Activated naive CD8-positive, alpha-beta T cell treated with anti-CD3 and anti-CD28 coated beads for 36 hours (primary cell): ENCODE measurements at places on chromosomes 3 and 15. TPM values are rescaled to one million over a fixed set of nuclear protein-coding genes. Genes with fewer than 3 reads are reported as not detected.

GRCh38 chr3:183244981-183245476, 8.0 kb upstream of the B3GNT5 start:
- no peak overlapping the region for H3K4me3 ChIP-seq
- DNase-seq, result no peak
- H3K27ac ChIP-seq, result no peak overlapping the region
- H3K27me3 ChIP-seq, result no peaks in the 10 kb centered on the region

DNA sequence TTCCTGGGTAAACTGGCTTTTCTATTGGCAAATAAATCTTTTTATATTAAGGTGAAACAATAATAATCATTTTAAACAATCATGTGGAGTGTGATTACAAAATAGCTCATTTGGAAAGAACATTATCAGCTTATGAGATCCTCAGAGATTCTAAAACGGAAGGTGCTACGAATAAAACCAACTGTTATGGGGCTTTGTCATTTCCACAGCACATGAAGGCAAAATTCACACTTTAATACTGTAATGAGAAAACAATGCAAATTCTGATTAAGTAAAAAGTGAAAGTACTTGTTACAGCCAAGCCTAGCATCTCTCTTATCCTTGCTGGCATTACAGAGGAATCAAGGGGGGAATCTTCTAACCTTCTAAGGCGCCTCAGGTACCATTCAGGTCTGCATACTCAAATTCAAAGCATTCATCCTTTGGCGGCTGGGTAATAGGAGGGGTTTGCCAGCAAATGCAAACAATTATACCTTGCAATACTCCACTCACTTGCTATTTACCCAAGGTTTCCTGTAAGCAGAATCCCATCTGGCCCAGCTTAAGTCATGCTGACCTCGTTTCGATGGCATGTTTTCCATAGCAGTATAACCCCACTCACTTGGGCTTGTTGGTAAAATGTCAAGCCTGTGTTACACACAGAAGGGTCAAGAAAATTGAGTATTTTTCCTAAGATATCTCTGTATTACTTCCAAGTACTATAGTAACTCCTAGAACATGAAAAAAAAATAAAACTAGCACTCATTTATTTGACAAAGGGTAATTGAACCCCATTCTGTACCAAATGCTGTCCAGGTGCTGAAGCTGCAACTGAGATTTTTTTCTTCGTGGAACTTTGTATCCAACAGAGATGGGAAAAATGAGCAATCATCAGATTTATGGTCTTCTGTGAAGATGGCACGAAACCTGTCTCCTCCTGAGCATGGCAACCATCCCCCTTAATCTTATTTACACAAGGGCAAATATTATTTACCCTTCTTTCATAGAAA, 183.7 kb upstream of the LMCD1 start:
- no peak overlapping the region for H3K27ac ChIP-seq
- no peak for DNase-seq

DNA sequence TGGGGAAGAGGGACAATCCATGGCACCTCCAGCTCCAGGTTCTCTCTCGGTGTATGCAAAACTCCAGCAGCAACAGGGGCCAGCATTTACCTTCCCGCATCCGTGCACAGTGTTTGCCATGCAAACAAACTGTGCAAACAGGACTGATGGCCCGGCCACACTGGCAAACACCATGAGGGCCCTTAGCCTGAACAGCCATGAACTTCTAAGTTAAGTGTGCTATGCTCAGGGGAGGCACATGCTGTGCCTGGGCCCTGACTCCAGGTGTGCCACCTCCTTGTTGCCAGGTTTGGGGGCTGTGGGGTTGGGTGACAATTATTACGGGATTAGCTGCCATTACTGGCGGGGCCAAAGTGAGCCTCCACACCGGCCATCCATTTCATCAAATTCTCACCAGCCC, 57.5 kb downstream of the CACNA2D2 start:
- H3K27me3 ChIP-seq, result no peaks in the 10 kb centered on the region
- DNase-seq, result no peak
- H3K4me3 ChIP-seq, result no peak overlapping the region
- no peak overlapping the region for H3K27ac ChIP-seq

DNA sequence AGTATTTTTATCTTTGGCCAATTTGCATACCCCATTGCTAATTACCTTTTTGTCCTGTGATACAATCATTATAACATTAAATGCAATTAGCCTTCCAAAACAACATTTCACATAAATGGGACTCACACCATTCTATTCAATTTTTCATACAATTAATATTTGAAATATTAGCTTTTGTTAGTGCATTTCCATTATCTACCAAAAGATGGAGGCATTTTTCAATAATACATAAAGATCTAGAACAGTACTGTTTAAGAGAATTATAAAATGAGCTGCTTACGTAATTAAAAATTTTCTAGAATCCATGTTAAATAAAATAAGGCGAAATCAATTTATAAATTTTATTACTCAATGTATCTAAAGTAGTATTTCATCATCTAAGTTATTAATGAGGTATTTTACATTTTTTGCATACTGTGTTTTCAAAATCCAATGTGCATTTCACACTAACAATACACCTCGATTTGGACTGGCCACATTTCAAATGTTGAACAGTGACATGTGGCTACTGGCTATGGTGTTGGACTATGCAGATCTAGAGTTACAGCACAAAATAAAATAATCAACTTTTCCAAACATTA, 74.3 kb downstream of the TJP1 start:
- no peak for DNase-seq
- H3K4me3 ChIP-seq, result no peak overlapping the region

- H3K27me3 ChIP-seq, result no peaks in the 10 kb centered on the region
- peaks cover 10% of the 10 kb centered on the region for H3K4me1 ChIP-seq
- H3K27ac ChIP-seq, result no peak overlapping the region
- H3K36me3 ChIP-seq, result peaks cover 4% of the 10 kb centered on the region
These were observed 32.7 kb downstream of the PTH1R start for GRCh38 chr3:46910166-46910760.

DNA sequence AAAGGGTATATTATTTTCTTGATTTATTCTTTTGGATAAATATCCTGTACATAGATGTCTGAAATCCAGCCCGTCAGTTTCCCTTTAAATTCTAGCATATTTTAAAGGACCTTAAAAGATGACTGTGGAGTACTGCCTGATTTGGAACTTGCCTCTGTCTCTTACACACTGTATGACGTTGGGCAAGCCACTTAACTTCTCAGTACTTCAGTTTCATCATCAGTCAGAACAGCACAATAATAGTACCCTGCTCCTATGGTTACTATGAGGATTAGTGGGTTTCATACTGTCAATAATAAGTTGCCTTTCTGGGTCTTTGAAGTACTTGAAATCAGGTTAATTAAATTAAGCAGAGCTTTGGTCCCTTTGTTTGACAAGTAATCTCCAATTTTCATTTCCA, 374.3 kb downstream of the TIGIT start:
- peaks cover 7% of the 10 kb centered on the region for H3K4me1 ChIP-seq
- H3K4me3 ChIP-seq, result no peak overlapping the region
- H3K36me3 ChIP-seq, result peaks cover 19% of the 10 kb centered on the region

- no peak overlapping the region for H3K4me3 ChIP-seq
- no peaks in the 10 kb centered on the region for H3K27me3 ChIP-seq
- H3K36me3 ChIP-seq, result no peaks in the 10 kb centered on the region
- H3K27ac ChIP-seq, result no peak overlapping the region
These were observed 21.1 kb downstream of the ANXA2 start for GRCh38 chr15:60376677-60377095.

DNA sequence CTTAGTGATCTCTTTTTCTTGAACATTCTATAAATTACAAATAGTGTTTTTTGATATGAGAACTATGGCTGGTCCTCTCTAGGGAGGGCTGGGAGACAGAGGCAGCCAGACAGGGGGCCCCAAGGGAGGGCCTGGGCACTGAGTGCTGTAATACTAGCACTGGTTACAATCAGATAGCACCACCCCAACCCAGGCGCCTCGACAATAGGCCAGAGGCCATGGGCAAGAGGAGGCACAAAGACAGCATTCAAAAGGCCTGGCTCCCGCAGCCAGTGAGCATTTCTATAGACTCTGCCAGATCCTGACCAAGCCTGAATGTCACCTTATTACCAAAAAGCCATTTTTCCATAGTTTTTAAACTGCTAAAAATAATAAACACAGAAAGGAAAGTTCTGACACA, 158.5 kb downstream of the THRB start:
- no peak for DNase-seq
- no peak overlapping the region for H3K27ac ChIP-seq
- peaks cover 3% of the 10 kb centered on the region for H3K27me3 ChIP-seq
- H3K4me3 ChIP-seq, result no peak overlapping the region
- H3K4me1 ChIP-seq, result no peaks in the 10 kb centered on the region
- no peaks in the 10 kb centered on the region for H3K36me3 ChIP-seq

GRCh38 chr15:64182859-64183370, 20.1 kb upstream of the PPIB start:
- H3K4me3 ChIP-seq, result no peak overlapping the region
- peaks cover 9% of the 10 kb centered on the region for H3K36me3 ChIP-seq
- no peaks in the 10 kb centered on the region for H3K4me1 ChIP-seq
- H3K27me3 ChIP-seq, result no peaks in the 10 kb centered on the region
- no peak overlapping the region for H3K27ac ChIP-seq

DNA sequence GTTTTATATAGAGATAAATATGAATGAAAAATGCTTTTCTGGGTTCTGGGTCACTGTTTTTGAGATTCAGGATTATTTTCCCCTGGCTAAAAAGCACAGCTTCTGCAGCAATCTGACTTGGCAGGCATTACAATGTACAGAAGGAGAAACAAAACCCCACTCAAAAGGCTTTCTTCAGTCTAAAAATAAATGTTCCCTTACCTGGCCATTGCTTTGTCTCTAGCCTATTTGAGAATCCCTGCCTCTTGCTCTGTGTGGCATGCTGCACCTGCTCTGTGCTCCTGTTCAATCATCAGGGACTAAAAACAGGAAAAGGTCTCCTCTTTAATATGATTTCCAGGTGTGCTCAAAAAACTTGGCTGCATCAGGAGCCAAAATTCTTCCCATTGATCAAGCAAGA, 187.4 kb upstream of the STAC start:
- no peaks in the 10 kb centered on the region for H3K4me1 ChIP-seq
- no peaks in the 10 kb centered on the region for H3K27me3 ChIP-seq
- no peaks in the 10 kb centered on the region for H3K36me3 ChIP-seq
- no peak overlapping the region for H3K27ac ChIP-seq
- DNase-seq, result no peak

DNA sequence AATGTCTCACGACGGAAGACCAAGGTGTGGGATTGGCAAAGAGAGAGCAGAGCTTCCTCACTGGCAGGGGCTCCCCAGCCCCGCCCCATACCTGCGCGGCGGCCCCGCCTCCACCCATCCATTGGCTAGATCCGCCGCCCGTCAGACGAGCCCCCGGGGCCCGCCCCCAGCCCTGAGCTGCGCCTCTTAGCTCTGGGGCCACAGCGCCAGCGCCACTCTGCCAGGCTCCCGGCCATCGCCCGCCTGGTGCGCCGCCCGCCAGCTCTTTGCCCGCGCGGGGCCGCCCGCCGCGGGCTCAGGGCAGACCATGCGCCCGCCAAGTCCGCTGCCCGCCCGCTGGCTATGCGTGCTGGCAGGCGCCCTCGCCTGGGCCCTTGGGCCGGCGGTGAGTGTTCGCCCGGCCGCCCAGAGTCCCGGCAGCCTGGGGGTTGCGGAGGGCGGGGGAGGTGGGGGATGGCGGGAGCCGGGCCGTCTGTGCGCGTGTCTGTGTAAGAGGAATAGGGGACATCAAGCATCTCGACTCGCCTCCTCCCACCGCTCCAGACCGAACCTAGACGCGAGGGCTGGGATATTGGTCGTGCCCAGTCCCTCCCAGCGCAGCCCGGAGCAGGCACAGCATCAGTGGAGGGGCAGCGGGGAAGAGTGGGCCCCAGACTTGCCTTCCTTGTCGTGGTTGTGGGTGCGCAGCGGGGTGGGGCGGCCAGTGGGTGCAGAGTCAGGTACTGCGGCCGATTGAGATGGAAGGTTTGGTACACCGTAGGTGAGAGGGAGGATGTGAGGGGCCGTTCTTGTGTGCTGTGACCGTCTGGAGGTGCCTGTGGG, at the start of gene VIPR1:
VIPR1 (plus strand) TSS at position 215 of the 822 bp plus-strand sequence; CDS start at position 308, 93 bp downstream.
- peak within 1 kb of the TSS; percentile 86 for H3K4me3 ChIP-seq
- H3K27ac ChIP-seq, result peak within 1 kb of the TSS; percentile 65

GRCh38 chr3:16249336-16249735, 15.4 kb downstream of the DPH3 start:
- no peak for DNase-seq
- no peaks in the 10 kb centered on the region for H3K36me3 ChIP-seq
- peaks cover 5% of the 10 kb centered on the region for H3K4me1 ChIP-seq
- H3K27me3 ChIP-seq, result no peaks in the 10 kb centered on the region
- no peak overlapping the region for H3K27ac ChIP-seq
- H3K4me3 ChIP-seq, result no peak overlapping the region

GRCh38 chr3:71319771-71320170, 263.8 kb downstream of the FOXP1 start:
- DNase-seq, result no peak
- peaks cover 45% of the 10 kb centered on the region for H3K4me1 ChIP-seq
- peaks cover 15% of the 10 kb centered on the region for H3K36me3 ChIP-seq
- H3K27me3 ChIP-seq, result no peaks in the 10 kb centered on the region
- no peak overlapping the region for H3K27ac ChIP-seq
- H3K4me3 ChIP-seq, result no peak overlapping the region

DNA sequence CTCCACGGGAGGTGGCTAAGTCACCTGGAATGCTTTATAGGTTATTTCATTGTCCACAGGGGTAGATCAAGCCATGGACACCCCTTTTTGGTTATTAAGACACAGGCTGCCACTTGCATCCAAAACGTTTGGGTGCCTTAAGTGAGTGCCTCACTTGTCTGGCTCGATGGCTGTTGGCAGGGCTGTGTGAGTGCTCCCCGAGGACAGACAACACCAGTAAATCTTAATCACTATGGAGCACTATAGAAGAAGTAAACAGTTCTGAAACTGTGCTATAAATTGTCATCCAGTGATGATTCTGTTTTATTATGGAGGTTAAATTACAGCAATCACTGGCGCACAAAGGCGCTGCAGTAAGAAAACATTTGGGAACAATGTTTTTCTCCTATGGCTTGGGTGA, 215.5 kb downstream of the CACNA2D3 start:
- no peaks in the 10 kb centered on the region for H3K36me3 ChIP-seq
- H3K27ac ChIP-seq, result no peak overlapping the region
- DNase-seq, result no peak
- no peak overlapping the region for H3K4me3 ChIP-seq

Gene CPNE4
- not detected for total RNA-seq

Gene RHCG
- not detected for total RNA-seq

Gene CCR1
- total RNA-seq, result 0.14 TPM

Gene PSTPIP1
- 94.5 TPM for total RNA-seq

Gene LEKR1
- total RNA-seq, result 0.74 TPM

Gene TGM4
- total RNA-seq, result not detected

Gene ZBED2
- total RNA-seq, result 122 TPM
